ENCODE measurements at places on chromosomes 13 and 19.

DNA sequence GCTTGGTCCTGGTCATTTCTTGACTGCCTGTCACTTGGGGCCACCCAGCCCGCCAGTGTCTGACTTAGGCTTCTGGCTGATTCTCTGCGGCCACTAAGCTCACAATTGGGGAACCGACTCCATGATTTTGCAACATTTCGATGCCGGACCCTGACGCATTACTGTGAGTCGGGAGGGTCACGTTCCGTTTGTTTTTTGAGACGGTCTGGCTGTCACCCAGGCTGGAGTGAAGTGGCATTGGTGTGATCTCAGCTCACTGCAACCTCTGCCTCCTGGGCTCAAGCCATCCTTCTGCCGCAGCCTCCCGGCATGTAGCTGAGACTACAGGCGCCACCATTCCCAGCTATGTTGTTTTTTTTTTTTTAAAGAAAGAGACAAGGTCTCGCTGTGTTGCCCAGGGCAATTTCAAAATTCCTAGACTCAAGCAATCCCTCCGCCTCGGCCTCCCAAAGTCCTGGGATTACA lies 3.2 kb upstream of the ADAT3 start:
- no peak for DNase-seq

- DNase-seq = no peak
Measured at GRCh38 chr13:94030415-94031119, 448.9 kb downstream of the DCT start.

DNA sequence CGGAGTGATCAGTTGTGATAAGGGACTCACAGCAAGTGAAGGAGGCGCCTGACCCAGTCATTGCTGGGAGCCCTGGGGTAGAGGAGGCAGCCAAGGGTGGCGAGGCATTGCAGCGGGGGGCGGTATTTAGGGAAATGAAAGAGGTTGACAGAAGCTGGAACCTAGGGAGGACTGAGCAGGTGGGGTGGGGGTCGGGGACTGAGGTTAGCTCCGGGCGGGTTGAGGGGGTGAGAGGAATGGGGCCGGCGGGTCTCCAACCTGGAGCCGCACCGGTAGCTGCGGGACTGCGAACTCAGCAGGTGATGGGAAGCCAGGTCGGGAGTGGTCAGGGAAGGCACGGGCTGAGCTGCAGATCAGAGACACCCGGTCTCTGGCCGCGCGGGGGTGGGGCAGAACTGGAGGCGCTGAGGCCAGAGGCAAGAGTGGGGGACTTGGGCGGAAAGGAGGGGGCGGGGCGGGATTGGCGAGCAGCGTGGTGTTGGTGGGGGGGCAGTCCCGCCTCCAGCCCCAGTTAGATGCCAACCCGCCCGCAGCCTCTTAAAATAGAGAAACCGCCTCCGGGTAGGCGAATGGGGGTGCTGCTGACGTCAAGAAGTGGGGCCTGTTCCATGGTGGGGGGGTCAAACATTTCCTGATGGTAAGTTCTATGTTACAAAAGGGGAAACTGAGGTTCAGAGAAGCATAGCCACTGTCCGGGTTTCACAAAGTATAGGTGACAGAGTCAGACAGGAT lies 1.5 kb downstream of the MAST3 start:
- DNase-seq = no peak

DNA sequence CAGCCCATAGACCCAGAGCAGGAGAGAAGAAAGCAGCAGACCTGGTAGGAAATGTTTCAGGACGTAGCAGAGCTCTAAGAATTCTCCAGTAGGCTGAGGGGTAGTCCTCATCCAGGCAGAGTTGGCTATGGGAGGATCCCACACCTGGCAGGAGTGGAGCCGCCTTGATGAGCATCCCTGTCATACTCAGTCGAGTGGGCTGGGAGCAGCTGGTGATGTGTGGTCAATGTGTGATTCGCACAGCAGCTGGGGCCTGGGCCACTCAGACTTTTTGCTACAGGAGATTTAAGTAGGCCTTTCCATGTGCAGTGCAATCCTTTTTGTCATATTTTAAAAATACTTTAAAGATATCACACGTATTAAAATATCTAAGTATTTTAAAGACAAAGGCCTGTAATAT lies 56.6 kb downstream of the MYO16 start:
- DNase-seq = no peak

DNA sequence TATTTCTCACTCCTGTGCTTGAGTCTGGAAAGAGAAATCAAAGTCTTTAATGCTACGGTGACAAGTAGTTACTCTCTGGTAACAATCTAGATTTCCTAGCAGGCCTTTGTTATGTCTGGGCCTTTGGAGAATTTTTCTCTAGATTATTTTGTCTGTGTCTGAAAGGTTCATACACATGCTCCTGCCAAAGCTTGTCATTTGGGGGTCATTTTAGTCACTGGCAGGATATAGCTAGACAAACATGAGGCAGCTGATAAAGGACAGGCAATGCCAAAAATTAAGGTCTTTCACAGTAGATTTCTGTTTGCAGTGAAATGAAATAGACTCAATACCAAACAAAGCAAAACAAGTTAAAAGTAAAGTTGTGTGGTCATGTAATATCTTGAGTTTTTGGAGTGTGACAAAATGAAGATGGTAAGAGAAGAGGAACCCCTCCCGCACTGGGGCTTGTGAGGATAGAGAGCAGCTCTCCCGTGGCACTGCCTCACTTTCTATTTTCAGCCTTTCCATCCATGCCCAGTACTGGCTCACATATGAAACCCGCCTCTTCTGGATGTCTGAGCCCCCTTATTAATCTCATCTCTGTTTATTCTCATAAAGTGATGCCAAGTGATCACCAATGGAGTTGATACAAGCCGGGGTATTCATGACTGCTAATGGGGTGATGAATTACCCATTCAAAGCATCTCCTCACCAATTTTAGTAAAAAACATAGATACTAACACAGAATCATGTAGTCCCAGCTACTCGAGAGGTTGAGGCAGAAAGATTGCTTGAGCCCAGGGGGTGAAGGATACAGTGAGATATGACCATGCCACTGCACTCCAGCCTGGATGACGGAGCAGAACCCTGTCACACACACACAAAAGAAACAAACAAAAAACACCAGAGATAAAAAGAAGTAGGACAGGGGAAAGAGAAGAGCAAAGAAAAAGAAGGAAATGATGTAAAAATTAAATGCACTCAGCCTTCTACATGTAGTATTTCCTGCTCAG lies 389.3 kb downstream of the FGF14 start:
- DNase-seq = no peak

DNA sequence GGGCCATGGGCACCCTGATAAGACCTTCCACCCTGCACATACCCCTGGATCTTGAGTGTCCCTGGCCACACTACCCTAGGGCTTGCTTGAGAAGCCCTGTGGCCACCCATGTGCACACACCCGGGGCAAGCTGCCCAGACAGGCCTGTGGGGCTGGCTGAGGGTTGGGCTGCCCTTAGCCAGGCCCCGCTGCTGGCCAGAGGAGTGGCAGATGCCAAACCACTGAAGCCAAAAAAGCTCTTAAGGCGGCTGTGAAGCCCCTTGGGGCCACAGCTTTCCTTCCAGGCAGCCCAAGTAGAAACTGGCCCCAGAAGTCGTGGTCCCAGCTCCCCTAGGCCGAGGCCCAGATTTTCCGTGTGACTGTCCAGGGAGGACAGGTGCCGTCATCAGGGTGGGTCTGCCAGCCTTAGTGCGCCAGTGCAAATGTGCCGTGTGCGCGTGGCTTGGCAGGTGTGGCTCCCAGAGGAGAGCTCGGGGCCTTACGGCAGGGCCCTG lies 14.8 kb downstream of the CEBPG start:
- DNase-seq = no peak

- DNase-seq = no peak
Measured at GRCh38 chr19:34273121-34273520, 18.8 kb downstream of the GARRE1 start.

GRCh38 chr13:47572375-47572774 lies 428.7 kb downstream of the SUCLA2 start:
- no peak for DNase-seq

GRCh38 chr19:54273821-54274220 lies 7.1 kb downstream of the LILRB2 start:
- no peak for DNase-seq

DNA sequence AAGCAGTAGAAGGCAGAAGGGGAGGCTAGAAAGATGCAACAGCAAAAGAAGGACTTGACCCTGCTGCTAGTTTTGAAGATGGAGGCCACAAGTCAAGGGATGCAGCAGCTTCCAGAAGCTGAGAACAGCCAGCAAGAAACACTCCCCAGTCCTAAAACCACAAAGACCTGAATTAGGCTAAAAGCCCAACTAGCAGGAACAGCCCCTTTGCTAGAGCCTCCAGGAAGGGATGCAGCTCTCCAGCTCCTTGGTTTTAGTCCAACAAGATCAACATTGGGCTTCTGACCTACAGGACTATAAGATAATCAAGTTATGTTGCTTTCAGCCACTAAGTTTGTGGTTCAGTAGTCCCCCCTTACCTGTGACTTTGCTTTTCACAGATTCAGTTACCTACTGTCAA lies 10.5 kb upstream of the LATS2 start:
- DNase-seq = no peak

GRCh38 chr13:51885651-51886050 lies 23.9 kb downstream of the CCDC70 start:
- no peak for DNase-seq

- no peak for DNase-seq
Measured at GRCh38 chr13:44347301-44347700, 26.3 kb upstream of the SERP2 start.

DNA sequence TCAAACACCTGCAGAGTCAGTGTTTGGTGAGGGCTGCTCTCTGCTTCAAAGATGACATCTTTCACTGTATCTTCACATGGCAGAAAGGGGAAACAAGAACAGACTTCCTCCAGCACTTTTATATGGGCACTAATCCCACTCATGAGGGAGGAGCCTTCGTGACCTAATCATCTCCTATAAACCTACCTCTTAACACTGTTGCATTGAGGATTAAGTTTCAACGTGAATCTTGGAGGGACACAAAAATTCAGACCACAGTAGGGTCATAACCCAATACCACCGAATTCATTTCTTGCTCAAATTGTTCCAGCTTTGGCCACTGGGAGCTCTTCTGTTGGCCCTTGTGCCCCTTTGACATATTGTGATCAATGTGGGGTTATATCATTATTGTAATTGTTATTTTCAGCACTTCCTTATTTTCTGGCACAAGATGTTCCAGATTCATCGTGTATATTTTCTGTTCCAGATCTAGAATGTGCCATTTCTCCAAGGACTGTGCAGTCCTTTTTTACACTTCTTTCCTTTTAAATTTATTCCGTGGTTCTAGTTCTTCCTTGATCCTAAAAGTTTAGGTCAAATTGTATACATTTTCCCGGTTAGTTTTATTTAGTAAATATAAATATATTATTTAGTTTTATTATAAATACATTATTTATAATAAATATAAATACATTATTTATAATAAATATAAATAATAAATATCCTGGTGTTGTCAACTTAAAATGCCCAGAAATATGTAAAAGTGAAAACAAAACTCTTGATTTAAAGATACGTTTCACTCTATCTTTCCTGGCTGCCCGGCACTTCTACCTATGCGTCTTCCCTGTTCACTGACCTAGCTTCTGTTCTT lies 35.5 kb upstream of the IGFL4 start:
- no peak for DNase-seq

DNA sequence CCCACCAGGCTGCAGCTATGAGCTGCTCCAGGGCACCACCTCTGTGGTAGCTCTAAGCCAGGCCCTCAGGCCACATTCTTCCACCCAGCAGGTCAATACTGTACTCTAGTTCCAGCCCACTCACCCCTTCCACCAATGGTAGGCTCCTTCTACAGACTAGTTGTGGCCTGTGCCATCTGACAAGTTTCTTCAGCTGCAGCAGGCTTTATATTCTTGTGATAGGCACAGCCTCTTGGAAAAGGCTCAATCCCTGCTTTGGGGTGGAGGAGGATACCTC lies 8.5 kb downstream of the MICU2 start:
- DNase-seq = no peak

GRCh38 chr19:16901491-16902175 lies 12.8 kb downstream of the F2RL3 start:
- DNase-seq = no peak

DNA sequence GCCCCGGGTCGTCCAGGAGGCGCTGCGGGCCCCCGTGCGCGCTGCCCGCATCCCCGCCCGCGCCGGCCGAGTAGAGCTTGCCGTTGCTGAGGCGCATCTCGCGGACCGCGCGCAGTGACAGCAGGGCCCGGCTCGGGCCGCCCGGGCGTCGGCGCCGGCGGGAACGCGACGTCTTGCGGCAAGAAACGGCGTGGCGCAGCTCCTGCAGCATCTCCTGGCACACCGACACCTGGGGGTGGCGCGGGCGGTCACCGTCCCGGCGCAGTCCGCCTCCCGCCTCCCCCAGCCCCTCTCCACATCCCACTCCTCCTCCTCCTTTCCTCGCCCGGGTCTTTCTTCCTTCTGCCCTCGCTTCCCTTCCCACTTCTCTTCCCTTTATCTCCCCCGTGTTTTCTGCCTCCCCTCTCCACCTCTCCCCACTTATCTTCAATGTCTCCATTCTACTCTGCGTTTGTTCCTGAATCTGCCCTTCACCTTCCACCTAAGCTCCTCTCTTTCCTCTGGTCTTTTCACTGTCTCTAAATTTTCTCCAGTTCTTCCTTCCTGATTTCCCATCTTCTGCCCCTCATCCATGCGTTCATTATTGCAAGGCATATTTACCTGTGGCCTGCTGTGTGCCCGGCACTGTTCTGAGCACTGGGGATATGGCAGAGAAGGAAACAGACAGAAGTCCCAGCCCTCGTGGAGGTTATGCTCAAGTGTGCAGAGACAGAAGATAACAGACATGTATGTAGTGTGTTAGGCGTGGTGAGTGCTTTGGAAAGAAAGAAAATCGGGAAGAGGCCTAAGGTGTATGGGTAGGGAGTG lies 5.2 kb upstream of the ATP1A3 start:
- DNase-seq = peak; percentile 18

Data from Calu3 (cell line).